ENCODE measurements at places on chromosomes 4 and X. TPM values are rescaled to one million over a fixed set of nuclear protein-coding genes. Genes with fewer than 3 reads are reported as not detected.

CT45A2 gene
- total RNA-seq, result not detected

PCDH7 gene
- 9.0 TPM for total RNA-seq

TENT5D gene
- under 0.01 TPM for total RNA-seq

PABPC5 gene
- total RNA-seq, result 4.4 TPM

SATL1 gene
- total RNA-seq, result not detected

ZNF330 gene
- total RNA-seq, result 44.9 TPM
